ENCODE measurements at places on chromosomes 5 and 9. TPM values are rescaled to one million over a fixed set of nuclear protein-coding genes. Genes with fewer than 3 reads are reported as not detected.

PCDHB9 gene
- total RNA-seq: 0.56 TPM

IZUMO3 gene
- total RNA-seq: not detected

LCN1 gene
- not detected for total RNA-seq

PLPPR1 gene
- not detected for total RNA-seq

TMEFF1 gene
- total RNA-seq: 1.9 TPM

ANXA2R gene
- total RNA-seq: 2.5 TPM

STKLD1 gene
- 0.34 TPM for total RNA-seq

ZNF79 gene
- 5.4 TPM for total RNA-seq

ERBIN gene
- 39.5 TPM for total RNA-seq

CCDC187 gene
- total RNA-seq: 0.05 TPM

Data from cardiac ventricle fibroblast (primary cell).